Stimulated activated CD8-positive, alpha-beta memory T cell treated with anti-CD3 and anti-CD28 coated beads, Interleukin-4, amount 100 ng/mL, for 48 hours (primary cell): ENCODE measurements at places on chromosomes 12 and 14.

DNA sequence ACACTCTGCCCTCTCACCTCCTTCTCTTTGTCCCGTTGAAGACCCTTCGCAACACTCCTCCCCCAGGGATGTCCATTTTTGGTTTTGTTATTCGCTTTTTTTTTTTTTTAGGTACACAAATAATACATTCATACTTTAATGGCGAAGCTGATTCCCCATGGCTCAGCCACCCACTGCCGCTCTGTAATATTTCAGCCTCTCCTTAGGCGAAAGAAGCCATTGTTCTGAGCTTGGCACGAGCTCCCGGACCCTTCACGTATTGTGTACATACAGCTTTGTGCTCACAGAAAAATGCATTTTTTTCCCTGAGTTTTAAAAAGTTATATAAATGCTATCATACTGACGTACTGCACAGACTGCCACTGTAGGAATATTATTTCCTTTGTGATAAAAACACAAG lies 115.0 kb downstream of the TMEM132C start:
- DNase-seq, result no peak

GRCh38 chr14:100889641-100890040 lies 13.9 kb downstream of the RTL1 start:
- DNase-seq, result no peak

DNA sequence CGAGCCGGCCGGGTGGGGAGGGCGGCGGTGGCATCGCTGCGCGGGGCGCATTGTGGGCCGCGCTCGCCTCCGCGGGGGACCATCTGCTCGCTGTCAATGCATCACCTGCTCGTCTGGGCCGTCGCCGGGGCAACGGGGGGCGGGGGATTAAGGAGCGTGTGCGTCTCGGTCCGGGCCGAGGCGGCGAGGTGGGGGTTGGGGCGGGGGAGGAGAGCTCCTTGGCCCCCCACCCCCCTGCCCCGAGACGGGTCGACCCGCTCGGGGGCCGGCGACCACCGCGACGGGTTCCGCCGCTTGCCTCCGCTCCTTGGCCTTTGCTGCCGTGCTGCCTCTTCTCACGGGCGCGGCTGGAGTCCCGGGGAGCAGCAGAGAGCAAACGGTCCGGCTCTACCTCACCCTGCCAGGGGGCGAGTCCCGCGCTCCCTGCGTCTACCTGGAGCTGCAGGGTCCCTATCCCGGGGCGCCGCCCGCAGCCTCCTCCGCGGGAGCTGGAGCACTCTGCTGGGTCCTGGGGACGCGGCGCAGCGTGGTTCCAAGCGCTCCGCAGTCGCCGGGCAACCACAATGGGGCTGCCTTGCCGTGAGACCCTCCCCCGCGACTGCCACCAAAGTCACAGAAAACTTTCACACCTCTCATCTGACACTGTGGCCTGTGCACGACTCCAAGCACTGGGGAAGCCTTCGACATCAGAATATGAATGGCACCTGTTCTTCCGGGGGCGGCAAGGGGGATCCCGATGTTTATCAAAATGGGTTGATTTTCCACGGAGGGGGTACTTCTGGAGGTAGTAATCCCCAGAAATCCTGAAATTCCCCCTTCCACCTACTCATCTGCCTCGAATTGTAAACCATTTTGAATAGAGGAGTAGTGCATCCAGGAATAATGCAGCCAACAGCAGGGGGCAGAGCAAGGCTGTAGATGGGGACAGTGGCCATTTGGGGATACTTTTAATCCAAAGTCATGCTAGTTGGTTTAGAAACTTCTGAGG lies at the start of gene C12orf42:
C12orf42 (minus strand) TSS at position 500 of the 988 bp plus-strand sequence. CDS start 17,542 bp downstream, outside the sequence.
- DNase-seq, result peak; percentile 69

DNA sequence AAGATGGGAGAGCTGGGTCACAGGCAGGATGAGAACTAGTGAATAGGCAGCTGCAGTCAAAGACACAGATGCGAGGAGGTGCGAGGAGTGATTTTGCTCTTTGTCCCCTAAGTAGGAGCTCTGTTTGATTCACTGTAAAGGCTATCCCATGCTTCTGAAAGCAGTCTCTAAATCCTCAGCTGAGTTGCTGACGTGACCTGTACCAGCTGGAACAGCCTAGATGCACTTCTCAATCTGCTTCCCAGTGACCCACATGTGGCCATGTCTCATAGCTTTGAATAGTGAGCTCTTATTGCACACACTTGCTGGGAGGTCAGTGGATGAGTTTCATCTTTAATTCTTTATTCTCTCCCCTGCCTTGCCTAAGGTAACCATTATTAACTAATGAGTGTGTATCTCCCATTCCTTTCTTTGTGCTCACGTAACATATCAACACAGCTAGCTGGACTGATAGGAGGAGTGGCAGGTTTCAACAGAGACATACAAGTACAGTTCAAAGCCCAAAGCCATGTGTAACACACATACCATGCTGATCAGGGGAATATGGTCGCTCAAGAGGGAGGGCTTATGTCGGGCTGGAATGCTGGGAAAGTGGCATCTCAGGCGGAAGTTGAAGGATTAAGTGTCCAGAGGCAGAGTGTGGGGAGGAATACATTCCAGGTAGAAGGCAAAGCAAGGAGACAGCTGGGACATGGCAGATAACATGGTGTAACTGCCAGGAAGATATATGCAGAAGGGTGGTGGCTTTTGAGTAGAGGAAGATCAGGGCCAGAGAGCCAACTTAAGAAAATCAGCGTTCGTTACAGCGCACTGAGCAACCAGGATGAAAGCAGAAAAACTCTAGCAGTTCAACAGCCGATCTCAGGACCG lies 15.4 kb upstream of the YY1 start:
- peak; percentile 28 for DNase-seq

DNA sequence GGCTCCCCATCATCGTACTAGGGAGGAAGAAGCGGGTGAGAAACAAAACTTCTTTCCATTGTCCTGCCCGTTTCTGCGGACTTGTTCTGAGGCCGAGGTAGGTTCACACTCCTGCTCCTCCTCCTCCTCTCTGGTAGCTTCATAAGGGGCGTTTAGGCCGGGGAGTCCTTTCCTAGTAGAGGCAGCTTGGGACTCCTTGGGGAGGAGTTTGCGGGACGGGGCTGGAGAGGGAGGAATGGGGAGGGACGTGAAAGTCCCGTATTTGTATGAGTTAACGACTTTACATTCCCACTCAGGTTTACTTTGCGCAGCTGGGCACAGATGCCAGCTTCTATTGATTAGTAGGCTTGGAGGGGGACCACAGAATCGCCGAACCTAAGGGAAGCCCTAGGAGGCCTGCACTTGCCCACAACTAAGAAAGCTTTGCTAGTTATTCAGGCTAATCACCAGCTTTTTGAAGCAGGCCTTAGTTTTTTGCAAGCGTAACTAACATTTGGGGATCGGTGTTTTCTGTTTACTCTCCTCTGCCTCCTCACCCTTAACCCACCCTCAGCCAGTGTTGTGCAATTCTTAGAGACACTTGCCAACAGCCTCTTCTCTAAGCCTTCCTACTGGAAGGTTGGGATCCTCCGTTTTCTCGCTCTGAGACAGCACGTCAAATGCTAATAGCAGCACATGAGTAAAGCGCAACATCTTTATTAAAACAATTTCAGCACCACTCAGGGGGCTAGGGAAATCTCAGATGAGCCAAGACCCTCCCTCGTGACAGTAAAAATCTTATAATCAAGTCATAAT lies 499 bp downstream of the RNASE4 start:
- DNase-seq, result no peak

DNA sequence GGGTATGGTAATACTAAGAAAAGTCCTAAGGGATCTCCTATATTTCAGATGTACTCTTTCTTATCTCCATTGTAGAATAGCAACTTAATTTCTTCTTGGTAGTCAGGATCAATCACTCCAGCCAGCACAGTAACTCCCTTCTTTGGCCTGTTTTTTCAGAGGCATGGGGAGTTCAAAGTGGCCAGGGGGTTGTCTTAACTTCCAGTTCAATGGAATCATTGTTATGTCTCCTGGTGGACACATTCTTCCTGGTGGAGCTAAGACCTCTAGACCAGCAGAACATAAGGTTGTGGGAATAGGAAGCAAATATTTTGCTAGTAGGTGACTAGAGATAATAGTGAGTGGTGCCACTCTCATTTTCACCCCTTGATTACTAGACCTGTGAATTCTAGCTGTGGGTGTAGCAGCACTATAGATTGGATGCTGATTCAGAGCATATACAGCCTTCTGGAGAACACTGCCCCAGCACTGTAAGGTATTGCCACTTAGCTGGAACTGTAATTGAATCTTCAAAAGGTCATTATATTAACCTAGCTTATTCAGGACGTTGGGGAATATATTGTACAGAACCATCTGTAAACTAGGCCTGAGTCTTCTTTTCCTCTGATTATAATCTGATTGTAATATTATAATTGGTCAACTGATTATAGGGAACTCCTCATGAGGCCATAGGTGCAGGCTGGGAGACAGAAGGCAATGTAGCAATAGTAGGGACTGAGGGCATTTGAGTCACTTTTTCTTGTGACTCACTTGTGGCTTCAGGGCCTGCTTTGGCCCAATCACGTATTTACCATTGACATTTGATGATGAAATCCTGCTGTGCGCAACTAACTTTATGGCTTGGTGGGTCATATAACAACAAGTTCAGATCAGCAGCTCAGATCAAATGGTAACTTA lies 60.2 kb upstream of the ATP2B1 start:
- DNase-seq, result peak; percentile 51

DNA sequence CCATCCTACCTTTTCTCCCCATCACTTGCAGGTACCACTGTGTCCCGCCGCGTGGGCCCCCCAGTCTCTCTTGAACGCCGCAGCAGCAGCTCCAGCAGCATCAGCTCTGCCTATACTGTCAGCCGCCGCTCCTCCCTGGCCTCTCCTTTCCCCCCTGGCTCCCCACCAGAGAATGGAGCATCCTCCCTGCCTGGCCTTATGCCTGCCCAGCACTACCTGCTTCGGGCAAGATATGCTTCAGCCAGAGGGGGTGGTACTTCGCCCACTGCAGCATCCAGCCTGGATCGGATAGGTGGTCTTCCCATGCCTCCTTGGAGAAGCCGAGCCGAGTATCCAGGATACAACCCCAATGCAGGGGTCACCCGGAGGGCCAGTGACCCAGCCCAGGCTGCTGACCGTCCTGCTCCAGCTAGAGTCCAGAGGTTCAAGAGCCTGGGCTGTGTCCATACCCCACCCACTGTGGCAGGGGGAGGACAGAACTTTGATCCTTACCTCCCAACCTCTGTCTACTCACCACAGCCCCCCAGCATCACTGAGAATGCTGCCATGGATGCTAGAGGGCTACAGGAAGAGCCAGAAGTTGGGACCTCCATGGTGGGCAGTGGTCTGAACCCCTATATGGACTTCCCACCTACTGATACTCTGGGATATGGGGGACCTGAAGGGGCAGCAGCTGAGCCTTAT lies 9.2 kb downstream of the ARHGAP9 start:
- DNase-seq, result no peak

DNA sequence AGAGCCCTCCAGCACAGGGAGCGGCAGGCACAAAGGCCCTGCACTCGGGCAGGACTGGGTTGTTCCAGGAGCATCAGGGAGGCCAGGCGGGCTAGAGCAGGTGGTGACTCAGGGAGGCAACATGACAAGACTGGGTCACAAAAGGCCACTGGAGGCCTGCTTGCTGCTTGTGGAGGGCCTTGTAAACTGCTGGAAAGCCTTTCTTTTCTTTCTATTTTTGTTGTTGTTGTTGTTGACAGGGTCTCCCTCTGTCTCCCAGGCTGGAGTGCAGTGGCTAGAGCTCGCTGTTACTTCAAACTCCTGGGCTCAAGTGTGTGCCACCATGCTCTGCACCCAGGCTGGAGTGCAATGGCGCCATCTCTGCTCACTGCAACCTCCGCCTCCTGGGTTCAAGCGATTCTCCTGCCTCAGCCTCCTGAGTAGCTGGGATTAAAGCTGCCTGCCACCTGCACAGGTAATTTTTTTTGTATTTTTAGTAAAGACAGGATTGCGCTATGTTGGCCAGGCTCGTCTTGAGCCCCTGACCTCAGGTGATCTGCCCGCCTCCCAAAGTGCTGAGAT lies 11.8 kb upstream of the RCOR1 start:
- no peak for DNase-seq
